ENCODE measurements at places on chromosomes 11 and 22.

GRCh38 chr11:59197991-59198390, 14.7 kb downstream of the MPEG1 start:
- DNase-seq = no peak

DNA sequence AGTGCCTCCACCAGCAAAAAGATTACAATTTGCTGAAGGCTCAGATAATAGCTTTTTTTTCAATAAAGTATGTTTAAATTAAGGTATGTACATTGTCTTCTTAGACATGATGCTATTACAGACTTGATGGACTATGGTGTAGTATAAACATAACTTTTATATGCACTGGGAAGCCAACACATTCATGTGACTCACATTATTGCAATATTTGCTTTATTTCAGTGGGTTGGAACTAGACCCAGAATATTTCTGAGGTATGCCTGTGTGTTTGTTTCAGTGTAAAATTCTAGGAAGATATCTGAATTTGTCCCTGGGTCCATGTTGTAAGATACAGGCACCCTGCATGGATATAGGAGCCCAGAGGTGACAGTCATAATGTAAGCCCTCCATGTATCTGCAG, 120.0 kb upstream of the BDNF start:
- DNase-seq = no peak

- DNase-seq = no peak
Observed at GRCh38 chr11:126522152-126522551, 166.7 kb downstream of the ST3GAL4 start.

DNA sequence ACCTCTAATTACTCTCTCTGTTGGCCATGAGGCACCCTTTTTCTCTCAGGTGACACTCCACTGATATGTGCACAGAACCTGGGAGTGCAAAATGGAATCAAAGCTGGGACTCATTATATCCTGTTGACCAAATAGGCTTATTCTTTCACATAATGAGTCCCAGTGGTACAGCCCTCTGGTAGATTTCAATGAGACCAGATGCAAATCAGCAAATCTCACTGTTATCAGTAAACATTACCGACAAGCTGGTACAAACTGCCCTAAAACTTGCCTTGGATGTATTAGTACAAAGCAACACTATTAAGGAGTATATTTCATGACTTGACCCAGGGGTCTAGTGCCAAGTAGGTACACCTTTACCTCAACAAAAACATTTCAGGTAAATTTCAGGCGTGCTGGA, 128.3 kb downstream of the DDX10 start:
- DNase-seq = no peak

GRCh38 chr11:2747248-2748027, 47.6 kb upstream of the KCNQ1OT1 start:
- no peak for DNase-seq

GRCh38 chr11:79973721-79974617, 533.1 kb upstream of the TENM4 start:
- no peak for DNase-seq

DNA sequence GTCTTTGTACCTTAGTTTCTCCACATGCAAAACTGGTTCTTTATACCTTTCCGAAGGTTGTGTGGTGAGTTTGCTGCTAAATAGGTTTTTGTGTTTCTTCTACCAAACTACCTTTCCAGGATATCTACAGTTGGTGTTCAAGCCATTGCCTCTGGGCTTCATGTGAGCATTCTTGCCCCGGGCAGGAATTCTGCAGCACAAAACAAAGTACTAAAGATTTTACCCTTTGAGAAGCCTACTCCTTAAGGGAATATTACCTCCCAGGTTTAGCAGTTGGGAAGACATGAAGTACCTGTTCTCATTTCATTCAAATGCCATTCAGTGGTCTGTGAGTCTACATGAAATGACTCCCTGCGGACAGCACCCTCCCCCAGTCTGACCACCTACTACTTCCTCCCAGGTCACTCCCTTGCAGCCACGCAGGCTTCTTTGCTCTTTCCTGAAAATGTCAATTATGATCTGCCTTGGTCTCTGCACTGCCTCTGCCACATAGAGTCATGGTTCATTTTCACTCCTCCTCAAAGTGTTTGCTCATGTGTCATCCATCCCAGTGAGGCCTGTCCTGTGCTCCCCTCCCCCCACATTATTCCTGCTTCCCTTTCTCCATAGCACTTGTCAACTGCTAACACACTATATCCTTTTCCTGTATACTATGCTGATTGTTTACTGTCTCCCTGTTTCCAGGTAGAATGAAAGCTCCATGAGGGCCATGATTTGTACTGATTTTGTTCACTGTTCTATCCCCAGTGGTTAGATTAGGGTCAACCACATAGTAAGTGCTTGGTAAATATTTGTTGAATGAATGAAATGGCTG, 36.9 kb downstream of the PACS1 start:
- DNase-seq = no peak

DNA sequence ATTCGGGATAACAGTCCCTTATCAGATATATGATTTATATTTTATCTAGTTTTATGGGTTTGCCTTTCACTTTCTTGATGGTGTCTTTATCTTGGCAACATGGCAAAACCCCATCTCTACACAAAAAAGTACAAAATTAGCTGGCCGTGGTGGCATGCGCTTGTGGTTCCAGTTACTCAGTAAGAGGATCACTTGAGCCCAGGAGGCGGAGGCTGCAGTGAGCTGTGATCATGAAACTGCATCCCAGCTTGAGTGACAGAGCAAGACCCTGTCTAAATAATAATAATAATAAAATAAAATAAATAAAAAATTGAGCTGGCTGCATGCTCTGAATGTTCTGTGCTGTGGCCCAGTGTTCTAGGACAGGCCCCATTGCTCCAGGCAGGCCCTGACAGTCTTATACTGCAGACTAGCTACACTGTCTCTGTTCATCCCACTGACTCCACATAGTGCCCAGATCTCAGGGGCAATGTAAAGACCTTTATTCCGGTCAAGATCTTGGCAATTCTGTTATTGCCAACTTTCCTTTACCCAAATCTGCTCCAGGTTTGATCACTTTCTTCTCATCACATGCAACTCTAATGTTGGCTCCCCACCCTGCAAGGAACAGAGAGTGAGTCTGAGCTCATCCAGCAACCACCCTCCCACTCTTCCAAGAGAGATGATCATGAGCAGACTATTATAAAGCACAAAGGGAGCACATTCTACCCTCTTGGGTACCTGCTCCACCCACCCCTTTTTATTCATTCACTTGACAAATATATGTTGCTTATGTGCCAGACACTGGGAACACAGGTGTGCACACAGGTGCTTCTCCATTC, 8.8 kb downstream of the HSPA8 start:
- DNase-seq = no peak

- no peak for DNase-seq
Observed at GRCh38 chr11:78255919-78256318, 67.2 kb downstream of the USP35 start.

- DNase-seq = no peak
Observed at GRCh38 chr22:30573594-30574094, 821 bp downstream of the GAL3ST1 start.

- peak; percentile 1 for DNase-seq
Observed at GRCh38 chr22:49977578-49977977, 17.0 kb downstream of the PIM3 start.

DNA sequence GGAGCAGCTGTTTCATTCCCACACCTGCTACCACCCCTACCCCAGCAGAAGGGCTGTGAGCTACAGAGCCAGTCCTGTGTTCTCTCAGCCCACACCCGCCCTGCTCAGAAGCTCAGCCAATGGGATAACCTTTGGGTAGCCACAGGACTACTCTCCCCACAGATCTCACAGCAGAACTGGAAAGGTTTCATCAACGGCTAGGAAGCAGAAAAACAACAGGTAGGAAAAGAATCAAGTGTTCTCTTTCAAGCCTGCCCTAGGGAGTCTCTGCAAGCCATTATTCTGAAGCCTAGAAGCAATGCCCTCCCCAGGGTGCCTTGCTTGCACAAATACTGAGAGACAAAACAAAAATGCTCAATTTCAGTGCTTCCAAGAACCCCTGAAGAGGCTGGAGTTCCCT, 77.2 kb downstream of the TMPRSS5 start:
- no peak for DNase-seq

DNA sequence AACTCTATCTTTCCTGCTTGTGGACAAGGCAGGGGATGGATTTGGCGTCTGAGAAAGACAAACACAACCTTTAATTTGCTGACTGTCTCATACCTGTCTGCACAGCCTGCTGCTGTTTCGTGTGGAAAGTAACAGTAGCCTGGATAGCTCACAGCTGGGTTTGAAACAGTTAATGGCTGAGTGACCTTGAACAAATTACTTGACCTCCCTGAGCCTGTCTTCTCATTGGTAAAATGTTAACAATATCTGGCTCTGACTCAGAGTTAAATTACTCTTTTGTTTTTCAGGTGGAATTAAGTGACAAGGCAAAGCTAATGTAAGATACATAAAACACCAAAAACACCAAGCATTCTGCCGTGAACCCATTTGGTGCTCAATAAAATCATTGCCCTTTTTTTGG, 41.1 kb upstream of the ADA2 start:
- no peak for DNase-seq

DNA sequence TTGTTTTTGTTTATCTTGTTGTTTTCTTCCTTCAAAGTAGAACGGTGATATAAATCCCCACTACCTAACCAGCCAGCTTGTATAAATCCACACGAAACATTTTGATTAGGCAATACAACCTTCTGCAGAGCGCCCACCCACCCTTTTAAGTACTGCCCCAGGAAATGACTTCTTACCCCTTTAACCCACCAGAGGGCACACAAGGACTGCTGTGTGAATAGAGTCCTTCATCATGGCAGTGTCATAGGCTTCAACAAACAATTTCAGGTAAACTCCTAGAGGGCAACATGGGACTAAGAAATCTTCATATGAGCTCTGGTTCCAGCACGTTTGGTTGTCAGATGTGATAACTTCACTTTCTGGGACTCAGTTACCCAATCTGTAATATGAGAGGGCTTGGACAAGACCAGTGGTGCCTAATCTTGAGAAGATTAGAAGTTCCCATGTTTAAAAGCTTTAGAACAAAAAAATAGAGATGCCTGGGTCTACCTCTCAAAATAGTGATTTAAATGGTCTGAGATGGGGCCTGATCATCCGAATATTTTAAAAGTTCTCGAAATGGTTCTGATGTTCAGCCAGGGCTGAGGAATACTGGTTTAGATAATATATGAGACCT, 56.1 kb downstream of the PIWIL4 start:
- peak; percentile 9 for DNase-seq

GRCh38 chr11:61785837-61786402, 6.5 kb downstream of the TMEM258 start:
- DNase-seq = no peak

DNA sequence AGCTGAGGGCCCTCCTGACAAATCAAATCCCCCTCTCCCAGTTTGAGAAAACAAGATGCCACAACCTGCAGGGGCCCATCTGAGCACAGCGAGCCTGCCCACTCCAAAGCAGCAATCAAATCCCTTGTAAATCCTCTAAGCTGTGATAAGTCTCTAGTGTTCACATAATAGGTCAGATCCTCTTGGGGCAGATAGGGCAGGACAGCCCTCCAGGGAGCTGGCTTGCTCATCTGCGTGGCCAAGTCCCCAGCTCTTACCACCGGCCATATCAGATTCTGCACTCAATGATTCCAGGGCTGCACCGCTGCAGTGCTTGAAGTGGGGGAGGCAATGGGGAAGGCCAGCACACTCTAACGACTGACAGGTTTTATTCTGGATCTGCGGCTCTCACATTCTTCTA, 29.6 kb upstream of the FLI1 start:
- DNase-seq = no peak

All from activated CD4-positive, alpha-beta T cell treated with anti-CD3 and anti-CD28 coated beads for 1 hour (primary cell).